Femur (tissue), 1 donor: ENCODE measurements at places on chromosomes 1 and 21.
A peak's percentile ranks its signal among the peaks of the same experiment; 100 is the strongest.

- no peak for DNase-seq
Observed at GRCh38 chr1:201515895-201516294, 9.0 kb upstream of the CSRP1 start.

GRCh38 chr1:159826441-159827101 is at the start of gene SLAMF8:
TSS of gene SLAMF8 (plus strand) at chr1:159826873. CDS start at chr1:159826899, 26 bp downstream.
- no peak for DNase-seq

DNA sequence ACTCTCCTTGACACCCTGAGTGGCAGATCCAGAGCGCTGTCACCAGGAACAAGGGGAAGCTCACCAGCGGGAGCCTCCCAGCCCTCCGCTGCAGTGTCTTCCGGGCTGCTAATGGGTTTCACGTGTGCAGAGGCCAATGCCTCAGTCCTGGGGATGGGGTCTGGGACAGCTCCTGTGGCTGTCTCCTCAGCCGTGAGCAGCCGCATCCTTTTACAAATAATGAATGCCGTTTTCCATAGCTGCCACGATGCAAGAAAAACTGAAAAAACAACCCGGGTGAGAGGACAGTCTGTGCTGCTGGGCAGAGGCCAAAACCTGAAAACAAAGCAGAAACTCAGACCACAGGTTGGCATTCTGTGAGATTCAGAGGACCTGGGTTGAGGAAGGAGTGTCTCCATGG is 212.2 kb upstream of the RAB4A start:
- DNase-seq = peak; percentile 44

DNA sequence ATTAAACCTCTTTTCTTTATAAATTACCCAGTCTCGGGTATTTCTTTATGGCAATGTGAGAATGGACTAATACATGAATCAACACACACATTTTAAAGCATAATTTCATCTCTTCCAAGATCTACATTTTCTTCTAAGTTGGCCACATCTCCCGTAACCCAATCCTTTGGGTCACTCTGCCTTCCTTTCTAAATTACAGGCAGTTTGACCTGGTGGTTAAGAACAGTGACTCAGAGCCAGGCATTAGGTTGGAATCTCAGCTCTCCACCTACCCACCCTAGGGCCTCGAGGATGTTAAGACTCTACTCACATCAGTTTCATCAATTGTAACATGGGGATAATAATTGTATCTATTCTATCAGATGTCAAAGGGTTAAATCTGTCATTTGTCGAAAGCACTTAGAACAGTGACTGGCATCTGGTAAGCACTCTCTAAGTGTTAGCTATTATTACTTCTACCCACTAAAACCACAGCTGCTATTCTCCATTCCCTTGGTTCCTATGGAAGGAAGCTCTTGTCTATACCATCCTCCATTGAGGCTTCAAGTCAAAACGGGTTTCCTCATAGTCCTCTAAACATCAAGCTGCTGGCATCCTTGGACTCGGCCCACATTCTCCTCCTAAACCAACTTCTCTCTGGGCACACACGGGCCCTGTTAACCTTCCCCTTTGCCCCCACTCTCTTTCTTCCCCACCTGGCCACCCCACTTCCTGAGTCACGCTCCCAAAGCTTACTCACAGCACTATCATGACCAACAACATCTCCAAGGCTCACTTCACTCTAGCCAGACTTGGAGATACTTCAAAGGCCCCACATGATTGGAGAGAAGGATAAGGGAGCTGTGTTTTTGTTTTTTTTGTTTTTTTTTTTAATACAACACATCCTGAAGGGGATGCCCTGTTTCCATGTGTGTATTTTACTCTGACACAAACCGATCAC is 116.9 kb downstream of the TGFBR3 start:
- no peak for DNase-seq

GRCh38 chr1:119626011-119626545 is 22.0 kb downstream of the ZNF697 start:
- DNase-seq = no peak

GRCh38 chr1:215276582-215276981 is 194.0 kb downstream of the KCNK2 start:
- DNase-seq = no peak

DNA sequence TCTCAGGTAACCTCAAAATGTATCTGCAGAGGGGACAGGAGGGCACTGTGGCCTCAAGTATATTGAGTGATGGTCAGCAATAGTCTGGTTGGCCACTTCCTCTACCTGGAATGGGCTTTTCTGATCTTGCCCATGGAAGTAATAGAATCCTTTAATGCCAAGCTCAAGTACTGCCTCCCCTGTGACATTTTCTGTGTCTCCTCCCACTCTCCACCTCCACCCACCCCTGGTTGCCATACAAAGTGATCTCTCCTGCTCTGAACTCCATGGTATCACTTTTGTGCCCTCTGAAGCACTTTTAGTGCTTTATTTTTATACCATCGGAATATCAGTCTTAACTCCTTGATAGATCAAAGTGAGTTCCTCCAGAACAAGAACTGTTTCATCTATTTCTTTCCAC is 9.2 kb upstream of the NOS1AP start:
- DNase-seq = no peak

- no peak for DNase-seq
Observed at GRCh38 chr1:206538086-206538770, 30.9 kb downstream of the RASSF5 start.

DNA sequence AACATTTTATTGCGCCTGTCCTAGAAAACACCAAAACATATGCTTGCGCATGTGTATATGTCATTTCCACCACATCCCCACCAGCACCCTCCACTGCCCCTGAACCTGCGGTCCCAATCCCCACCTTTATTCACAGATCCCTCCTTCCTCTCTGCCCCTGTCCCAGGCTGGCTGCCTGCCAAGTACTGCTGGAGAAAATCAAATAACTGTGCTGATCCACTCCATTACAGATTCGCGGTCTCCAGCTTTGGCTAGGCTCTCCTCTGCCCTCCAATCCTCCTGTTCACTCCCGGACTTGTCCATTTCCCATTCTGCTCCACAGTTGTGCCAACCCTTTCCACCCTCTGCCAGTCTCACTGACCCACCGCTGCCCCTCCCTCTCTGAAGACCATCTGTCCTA is 59.3 kb upstream of the GJB5 start:
- no peak for DNase-seq

- DNase-seq = peak; percentile 87
Observed at GRCh38 chr1:11550664-11551283, 71.8 kb downstream of the DISP3 start.

DNA sequence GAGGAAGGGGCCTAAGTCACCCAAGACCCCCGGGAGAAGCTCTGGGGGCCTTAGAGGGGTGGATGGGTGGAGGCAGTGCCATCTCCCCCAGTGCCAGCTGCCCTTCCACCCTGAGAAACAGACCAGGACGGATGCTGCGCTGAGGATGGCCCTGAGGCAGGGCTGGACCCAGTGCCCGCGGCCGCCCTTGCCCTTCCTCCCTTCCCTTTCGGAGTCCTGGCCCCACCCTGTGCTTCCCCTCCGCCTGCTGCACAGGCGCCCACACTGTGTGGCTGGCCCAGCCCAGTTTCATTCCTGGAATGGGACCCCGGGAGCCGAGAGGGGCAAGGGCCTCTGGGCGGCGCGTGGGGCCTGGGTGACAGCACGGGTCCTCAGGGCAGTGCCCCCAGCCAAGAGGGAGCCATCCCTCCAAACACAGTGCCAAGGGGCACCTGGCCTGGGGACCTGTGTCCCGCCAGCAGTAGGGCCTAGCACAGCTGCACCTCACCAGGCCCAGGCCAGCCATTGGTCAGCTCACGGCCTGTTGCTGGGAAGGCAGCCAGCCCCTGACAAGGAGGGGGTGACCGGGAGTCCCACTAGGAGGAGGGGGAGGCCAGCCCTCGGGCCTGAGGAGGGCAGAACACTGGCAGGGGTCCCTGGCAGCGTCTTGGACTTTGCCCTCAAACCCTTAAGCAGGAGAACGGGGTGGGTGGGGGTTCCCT is 13.4 kb upstream of the SKI start:
- peak; percentile 84 for DNase-seq

GRCh38 chr1:161791904-161792655 is 26.0 kb downstream of the ATF6 start:
- DNase-seq = no peak

GRCh38 chr21:39187141-39187540 is 3.9 kb upstream of the PSMG1 start:
- DNase-seq = no peak

DNA sequence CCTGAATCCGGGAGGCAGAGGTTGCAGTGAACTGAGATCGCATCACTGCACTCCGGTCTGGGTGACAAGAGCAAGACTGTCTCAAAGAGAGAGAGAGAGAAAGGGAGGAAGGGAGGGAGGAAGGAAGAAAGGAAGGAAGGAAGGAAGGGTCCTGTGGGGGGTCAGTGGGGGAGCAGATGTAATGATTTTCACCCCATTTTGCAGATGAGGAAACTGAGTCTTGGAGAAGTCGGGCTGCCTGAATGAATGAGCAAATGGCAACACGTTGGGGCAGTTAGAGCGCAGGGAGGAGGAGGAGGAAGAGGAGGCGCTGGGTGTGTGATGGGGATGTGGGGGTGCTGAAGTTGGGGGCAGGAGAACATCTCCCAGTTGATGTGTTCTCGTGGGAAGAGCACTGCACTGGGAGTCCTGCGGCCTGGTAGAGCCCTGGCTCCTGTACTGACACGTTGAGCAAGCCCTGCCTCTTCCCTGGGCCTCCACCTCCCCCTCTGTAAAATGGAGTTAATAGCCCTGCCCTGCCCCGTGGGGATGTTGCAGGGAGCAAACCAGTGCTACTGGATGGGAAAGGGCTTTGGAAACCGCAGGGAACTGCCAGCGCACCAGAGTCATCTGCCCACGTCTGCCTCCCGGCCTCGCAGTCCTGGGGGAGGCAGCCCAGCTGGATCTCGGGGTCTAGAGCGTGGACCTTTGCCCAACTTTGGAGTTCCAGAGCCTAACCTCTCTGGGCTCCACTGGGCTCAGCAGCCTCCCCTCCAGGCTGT is 103.2 kb upstream of the CASZ1 start:
- no peak for DNase-seq

DNA sequence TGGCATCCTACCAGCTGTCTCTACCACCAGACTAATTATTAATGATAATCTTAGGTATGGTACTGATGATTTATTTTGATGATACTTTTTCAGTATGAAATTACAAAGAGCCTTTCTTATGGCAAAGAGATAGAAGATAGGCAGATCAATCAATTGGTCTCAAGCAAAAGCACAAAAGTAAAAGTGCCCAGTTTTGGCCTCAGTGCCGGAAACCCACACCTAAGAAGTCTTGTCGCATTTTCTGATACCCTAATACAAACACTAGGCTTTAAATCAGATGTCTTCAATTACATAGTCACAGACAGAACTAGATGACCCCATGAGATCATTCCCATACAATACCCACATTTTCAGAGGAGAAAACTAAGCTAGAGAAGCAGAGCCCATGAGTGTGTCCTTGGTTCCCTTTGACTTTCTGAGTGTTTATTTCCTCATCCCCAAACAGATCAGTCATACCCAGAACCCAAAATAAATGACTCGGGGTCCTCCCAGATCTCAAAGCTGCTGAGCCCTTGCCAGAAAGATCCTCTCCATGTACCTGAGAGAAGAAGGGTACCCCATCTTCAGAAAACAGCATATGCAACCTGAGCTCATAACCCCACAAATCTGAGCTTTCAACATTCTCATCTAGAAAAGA is 7.7 kb downstream of the ITPKB start:
- DNase-seq = no peak

GRCh38 chr1:164688791-164689190 is 129.8 kb downstream of the PBX1 start:
- DNase-seq = no peak

DNA sequence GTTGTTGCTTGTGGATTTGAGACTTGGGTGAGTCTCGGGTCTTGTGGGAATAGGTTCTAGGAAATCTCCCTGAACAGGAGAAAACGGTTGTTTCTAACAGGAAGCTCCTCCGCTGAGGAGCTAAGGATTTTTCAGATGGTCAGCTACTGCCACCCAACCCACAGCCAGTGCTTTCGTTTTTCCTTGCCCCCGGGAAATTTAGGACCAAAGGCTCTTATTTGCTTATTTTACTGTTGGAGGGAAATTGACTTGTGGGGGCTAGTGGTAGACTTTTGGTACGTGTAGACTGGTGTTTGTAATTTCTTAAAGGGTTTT is 792 bp downstream of the SNX7 start:
- DNase-seq = no peak

DNA sequence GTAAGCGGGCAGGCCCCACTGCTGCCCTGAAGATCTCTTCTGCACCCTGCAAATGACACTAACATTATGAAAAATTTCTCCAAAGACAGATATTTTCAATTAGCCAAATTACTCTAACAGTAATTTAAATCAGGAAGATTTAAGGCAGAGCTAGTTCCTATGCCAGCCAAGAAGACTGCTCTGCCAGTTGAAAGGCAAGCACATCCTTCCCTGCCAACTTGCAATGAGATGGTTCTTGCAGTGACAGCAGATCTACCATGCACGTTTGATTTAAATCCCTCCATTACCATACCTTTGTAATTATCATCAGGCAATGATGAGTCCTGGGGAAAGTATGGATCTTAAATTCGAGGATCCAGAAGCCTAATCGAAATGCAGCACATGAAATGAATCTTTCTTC is 76.5 kb downstream of the SAMSN1 start:
- no peak for DNase-seq

GRCh38 chr1:28197682-28198415 is 21.4 kb upstream of the PTAFR start:
- no peak for DNase-seq

DNA sequence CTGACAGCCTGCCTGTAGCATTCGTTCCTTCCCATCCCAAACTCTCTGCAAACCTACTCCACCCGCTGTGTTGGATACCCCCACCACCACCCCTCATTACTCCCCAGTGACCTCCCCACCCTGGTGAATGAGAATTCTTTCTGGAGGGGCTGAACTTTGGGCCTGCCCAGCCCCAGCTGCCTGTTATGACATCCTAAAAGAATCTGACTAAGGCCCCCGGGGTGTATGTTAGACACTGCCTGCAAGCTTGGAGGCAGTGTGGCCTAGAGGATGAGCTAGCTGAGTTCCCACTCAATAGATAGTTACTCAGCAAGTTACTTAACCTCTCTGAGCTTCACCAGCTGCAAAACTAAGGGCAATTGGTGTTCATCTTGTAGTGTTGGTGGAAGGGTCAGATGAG is 110.2 kb upstream of the FGGY start:
- peak; percentile 65 for DNase-seq

GRCh38 chr1:50452700-50453099 is 29.5 kb upstream of the DMRTA2 start:
- no peak for DNase-seq

DNA sequence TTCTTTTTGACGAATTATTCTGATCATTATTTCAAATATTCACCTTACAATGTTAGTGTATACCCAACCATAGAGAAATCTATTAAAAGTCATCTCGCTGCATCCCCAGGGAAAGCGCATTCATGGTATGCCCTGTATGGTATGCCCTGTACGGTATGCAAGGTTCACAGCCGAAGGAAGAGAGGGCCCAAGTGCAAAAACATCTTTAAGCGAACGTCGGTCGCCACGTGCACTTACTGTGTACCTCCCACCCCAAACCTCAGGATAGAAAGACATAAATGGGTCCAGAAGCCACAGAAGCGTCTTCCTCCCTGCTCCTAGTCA is 14.4 kb downstream of the HLX start:
- DNase-seq = peak; percentile 4

- no peak for DNase-seq
Observed at GRCh38 chr21:38041493-38041892, 125.2 kb upstream of the KCNJ6 start.

GRCh38 chr1:215603319-215603718 is 36.2 kb downstream of the KCTD3 start:
- no peak for DNase-seq
